NCI-H748 treated with DMSO at 0.1 percent for 48 hours (cell line): ENCODE measurements at places on chromosomes 16 and 17.

DNA sequence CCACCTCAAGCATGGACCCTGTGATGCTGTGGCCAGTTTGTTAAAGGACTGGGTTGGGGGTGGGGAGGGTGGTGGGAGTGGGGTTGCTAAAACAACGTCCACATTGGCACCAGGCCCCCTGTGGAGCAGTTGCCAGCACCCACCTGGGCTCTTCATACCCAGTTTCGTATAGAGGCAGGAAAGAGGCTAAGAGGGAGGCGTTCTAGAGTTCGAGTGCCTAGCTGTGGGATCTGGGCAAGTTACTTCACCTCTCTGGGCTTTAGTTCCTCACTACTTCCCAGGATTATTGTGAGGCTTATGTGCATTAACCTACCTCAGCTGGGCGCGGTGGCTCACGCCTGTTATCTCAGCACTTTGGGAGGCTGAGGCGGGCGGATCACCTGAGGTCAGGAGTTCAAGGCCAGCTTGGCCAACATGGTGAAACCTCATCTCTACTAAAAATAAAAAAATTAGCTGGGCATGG, 1.4 kb downstream of the MFAP4 start:
- DNase-seq: no peak

GRCh38 chr17:17681187-17681743, at the start of gene RAI1:
TSS of gene RAI1 (plus strand) at chr17:17681458. CDS start at chr17:17792949, 111,491 bp downstream.
- DNase-seq: peak; percentile 67

DNA sequence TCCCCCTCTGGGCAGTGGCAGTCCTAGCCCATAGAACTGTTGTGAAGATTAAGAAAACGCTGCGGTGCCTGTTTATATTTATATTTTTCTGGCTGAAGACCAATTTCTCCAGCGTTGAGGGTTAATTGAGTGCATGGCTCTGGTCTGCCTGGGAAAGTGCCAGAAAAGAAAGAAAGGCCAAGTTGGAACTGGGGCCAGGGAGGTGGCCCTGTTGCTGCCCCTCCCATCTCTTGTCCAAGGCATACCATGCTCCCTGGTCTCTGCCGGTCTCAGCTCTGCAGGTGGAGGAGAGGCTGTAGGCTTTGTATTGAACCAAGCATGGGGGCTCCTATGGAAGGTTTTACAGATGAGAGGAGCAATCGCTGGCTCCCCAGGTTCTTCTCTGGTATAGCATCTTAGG, 124.7 kb downstream of the MGAT5B start:
- DNase-seq: no peak

GRCh38 chr16:27235055-27235937, 32.0 kb downstream of the KDM8 start:
- DNase-seq: peak; percentile 26

DNA sequence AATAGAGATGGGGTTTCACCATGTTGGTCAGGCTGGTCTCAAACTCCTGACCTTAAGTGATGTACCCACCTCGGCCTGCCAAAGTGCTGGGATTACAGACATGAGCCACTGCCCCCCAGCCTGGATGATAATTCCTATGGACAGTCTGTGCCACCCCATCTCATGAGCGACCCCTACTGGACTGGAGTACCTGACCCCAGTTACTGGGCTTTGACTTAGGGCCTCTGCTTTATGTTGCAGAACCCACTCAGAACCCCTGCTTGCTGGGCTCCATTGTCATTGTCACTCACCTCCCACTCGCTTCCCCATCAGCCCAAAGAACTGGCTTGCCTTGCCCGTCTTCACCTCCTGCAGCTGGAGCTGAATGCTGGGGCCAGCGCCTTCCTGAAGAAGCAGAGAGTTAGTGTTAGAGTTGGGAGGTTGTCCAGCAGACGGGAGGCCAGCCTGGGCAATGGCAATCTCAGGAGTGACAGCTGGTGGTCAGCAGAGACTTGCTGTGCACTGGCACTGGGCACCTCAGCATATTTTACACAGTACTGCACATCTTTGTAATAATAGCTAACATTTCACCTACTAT, 4.0 kb downstream of the TAC4 start:
- DNase-seq: no peak

DNA sequence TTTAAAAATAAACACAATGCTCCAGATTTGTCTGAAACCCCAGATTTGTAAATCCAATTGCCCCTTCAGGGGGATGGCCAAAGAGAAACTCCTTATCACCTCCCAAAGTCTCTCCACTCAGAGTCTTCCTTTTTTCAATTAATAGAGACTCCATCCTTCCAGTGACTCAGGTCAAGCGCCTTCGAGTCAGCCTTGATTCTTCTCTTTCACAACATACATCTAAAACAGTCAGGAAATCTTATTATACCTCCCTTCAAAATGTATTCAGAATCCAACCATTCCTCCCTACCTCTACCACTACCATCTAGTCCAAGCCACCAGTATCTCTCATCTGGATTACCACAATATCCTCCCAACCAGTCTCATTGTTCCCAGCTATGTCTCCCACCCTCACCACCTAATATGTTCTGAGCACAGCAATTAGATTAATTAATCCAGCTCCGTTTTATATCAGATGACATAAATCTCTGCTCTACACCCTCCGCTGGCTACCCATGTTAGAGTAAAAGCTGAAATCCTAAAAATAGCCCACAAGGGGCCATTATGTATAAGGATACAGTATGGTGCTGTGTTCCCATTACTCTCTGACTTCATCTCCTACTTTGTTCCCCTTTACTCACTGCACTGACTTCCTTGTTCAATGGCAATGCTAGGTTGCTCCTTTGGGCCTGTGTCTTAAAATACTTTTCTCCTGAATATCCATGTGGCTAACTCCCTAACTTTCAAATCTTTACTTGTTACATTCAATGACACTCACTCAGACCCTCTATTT, 11.8 kb downstream of the SIAH1 start:
- DNase-seq: no peak

DNA sequence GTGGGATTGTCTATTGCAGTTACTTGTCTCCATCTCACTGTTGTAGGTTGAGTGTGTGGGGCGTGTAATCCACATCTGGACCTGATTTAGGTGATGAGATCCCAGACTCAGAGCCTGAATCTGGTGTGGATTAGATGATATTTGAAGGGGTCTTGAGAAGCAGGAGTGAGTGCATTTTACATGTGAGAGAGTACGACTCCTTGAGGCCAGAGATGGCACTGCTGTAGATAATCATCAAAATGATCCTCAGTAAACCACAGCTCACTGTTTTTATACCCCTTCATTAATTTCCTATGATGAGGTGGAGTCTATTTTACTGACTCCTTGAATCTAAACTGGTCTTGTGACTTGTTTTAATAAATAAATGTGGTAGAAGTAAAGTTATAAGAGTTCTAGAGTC, 732.5 kb downstream of the KCNJ2 start:
- DNase-seq: no peak

DNA sequence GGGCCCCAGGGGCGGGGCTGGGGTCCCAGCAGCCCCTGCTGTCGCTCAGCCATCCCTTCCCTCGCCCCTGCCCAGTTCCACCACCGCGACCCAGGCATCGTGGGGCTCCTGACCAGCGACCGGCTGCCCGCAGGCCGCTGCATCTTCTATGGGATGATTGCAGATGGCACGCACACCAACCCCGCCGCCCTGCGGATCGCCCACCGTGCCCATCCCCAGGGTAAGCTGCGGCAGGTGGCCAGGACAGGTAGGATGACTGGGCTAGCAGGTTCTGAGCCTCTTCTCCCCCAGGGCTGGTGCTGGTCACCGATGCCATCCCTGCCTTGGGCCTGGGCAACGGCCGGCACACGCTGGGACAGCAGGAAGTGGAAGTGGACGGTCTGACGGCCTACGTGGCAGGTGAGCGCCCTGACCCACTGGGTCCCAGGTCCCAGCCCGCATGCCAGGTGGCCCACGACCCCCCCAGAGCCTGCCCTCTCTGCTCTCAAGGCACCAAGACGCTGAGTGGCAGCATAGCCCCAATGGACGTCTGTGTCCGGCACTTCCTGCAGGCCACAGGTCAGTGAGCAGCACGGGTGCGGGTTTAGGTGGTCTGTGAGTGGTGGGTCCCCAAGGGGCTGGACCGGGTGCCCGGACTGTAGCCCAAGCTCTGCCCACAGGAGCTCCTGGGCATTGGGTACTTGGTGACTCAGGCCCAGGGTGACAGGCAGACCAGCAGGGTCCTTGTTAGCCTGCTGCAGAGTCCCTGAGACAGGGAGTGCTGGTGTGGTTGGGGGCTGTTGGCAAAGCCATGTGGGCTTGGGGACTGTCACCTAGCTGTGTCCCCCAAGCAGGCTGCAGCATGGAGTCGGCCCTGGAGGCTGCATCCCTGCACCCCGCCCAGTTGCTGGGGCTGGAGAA, 2.8 kb downstream of the CEMP1 start:
- DNase-seq: no peak

DNA sequence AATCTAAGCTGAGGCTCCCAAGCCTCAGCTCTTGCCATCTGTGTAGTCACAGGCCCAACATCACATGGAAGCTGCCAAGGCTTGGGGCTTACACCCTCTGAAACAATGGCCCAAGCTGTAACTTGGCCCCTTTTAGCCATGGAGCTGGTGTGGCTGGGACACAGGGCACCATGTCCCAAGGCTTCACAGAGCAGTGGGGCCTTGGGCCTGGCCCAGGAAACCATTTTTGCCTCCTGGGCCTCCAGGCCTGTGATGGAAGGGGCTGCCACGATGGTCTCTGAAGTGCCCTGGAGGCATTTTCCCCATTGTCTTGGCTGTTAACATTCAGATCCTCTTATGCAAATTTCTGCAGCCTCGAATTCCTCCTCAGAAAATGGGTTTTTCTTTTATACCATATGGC, 952.3 kb upstream of the GOT2 start:
- DNase-seq: no peak
